Nucleus accumbens (tissue), 56 donors: ENCODE measurements at places on chromosomes 1 and 21.

GRCh38 chr1:248306103-248306502 is 2.9 kb upstream of the OR2T12 start:
- no peak for DNase-seq

- peak; percentile 18 for DNase-seq
Observed at GRCh38 chr1:7388141-7388487, 383.0 kb upstream of the VAMP3 start.

DNA sequence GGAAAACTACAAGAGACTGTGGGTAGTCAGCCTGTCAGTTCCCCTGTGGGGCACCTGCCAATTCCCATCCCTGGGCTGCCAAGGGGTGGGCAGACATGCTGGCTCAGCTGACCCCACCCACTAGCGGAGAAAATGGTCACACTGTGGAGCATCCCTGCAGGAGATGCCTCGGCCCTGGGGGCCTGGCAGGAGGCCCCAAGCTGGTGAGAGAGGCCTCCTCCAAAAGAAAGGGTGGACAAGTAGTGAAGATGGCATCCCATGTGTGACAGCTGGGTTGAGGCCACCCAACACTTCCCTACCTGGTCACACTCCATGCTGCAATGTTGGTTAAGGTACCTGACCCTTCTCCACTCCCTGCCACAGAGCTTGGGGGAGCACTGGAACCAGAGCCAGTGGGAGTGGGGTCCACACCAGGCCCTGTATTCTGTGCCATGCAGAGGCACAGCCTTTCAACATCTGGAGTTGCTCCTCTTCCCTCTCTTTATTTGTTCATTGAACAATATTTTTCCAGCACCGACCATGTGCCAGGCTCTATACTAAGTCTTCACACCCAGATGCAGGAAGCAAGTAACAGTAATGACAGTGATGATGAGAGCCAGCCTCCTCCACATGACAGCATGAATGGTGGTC is 59.5 kb downstream of the KLHDC7A start:
- DNase-seq = no peak

- no peak for DNase-seq
Observed at GRCh38 chr1:57345916-57346315, 77.9 kb downstream of the DAB1 start.

GRCh38 chr1:101781201-101781831 is 215.4 kb downstream of the OLFM3 start:
- DNase-seq = no peak

DNA sequence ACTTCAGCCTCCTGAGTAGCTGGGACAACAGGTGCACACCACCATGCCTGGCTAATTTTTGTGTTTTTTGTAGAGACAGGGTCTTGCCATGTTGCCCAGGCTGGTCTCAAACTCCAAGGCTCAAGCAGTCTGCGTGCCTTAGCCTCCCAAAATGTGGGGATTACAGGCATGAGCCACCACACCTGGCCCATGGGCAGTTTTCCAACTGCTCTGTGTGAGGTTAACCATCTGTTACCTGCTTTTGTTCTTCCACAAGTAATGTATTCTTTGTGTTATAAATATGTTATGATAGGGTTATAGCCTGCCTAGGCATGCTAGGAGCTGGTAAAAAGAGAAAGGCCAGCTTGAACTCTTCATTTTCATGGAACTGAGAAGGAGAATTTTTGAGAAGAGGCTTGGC is 30.7 kb downstream of the TUFT1 start:
- DNase-seq = no peak

- DNase-seq = no peak
Observed at GRCh38 chr1:165467706-165468105, 22.8 kb upstream of the RXRG start.

DNA sequence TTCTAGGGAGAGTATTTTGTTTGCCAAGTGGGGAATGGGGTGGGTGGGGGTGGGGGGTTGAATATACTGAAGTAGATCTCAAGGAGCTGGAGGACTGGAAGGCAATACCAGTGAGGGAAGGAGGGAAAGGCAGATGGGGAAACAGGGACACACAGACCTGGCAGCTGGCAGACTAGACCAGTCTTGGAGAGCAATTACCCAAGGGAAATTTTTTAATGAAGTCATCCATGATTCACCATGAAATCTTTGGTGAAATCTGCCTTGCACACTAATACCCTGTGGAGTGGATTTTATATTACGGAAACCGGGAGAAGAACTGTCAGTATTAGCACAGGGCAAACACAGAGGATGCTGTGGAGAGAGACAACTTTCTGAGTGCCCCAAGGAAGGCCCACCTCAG is 29.7 kb upstream of the MARK1 start:
- no peak for DNase-seq

- DNase-seq = peak; percentile 34
Observed at GRCh38 chr1:108817016-108817415, 39.9 kb downstream of the AKNAD1 start.

- no peak for DNase-seq
Observed at GRCh38 chr1:214074477-214074876, 86.7 kb downstream of the PROX1 start.

GRCh38 chr1:205769641-205770365 is 5.5 kb downstream of the RAB29 start:
- no peak for DNase-seq

DNA sequence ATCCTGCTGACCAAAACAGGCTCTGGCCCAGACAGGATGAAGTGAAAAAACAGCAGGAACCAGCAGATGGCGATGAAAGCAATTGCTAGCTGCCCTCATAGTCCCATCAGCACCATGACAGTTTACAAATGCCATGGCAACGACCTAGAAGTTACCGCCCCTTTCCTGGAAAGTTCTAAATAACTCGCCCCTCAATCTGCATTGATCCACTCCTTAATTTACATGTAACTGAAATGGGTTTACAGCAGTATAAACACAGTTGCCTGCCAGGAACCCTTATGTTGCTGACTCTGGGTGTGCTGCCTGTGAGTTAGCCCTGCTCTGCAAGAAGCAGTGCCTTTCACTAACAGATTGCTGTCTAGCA is 65.5 kb upstream of the CR1L start:
- DNase-seq = peak; percentile 54

- DNase-seq = no peak
Observed at GRCh38 chr1:157050836-157051235, 5.3 kb upstream of the ARHGEF11 start.

GRCh38 chr1:115727706-115728249 is 40.7 kb downstream of the CASQ2 start:
- DNase-seq = no peak

DNA sequence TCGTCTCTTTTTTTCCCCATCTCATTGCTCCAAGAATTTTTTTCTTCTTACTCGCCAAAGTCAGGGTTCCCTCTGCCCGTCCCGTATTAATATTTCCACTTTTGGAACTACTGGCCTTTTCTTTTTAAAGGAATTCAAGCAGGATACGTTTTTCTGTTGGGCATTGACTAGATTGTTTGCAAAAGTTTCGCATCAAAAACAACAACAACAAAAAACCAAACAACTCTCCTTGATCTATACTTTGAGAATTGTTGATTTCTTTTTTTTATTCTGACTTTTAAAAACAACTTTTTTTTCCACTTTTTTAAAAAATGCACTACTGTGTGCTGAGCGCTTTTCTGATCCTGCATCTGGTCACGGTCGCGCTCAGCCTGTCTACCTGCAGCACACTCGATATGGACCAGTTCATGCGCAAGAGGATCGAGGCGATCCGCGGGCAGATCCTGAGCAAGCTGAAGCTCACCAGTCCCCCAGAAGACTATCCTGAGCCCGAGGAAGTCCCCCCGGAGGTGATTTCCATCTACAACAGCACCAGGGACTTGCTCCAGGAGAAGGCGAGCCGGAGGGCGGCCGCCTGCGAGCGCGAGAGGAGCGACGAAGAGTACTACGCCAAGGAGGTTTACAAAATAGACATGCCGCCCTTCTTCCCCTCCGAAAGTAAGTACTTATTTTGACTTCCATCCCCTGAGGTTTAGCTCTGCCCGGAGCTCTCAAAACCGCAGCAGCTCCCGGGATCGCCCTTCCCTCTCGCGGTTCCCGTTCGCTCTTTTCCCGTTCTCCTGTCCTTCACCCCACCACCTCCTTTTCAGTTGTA is 1.5 kb downstream of the TGFB2 start:
- no peak for DNase-seq

GRCh38 chr1:44594353-44594752 is 79.9 kb downstream of the TMEM53 start:
- peak; percentile 40 for DNase-seq

GRCh38 chr1:45617618-45618017 is 6.2 kb downstream of the CCDC17 start:
- DNase-seq = no peak

- DNase-seq = no peak
Observed at GRCh38 chr21:46193829-46194373, 9.6 kb upstream of the SPATC1L start.

- no peak for DNase-seq
Observed at GRCh38 chr1:237032029-237032428, 10.0 kb upstream of the RYR2 start.

GRCh38 chr1:205056188-205056611 is 13.2 kb downstream of the CNTN2 start:
- no peak for DNase-seq

DNA sequence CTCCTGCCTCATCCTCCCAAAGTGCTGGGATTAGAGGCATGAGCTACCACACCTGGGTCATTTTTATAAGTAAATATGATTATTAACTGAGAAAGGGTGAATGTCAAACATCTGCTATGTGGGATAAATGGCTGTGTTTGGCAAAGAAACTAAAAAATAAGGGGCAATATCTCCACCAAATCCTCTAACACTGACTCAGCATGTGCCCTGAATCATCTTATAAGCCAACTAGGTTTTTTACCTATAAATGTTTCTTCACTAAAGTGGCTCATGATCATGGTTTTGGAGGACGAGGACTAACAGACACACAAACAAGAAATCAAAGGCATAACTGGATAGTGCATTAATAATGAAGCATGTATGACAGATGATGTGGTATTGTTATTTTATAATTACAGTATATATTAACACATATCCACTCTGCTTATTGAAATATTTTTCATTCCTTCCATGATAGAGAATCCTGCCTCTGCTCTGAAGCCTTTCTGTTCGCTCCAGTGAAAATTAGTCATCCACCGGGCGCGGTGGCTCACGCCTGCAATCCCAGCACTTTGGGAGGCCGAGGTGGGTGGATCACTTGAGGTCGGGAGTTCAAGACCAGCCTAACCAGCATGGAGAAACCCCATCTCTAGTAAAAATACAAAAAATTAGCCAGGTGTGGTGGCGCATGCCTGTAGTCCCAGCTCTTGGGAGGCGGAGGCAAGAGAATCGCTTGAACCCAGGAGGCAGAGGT is 11.7 kb upstream of the ARHGAP29 start:
- no peak for DNase-seq

- DNase-seq = no peak
Observed at GRCh38 chr1:43349594-43350306, 9.0 kb upstream of the CDC20 start.

- no peak for DNase-seq
Observed at GRCh38 chr1:89382479-89382878, 18.6 kb downstream of the GBP6 start.
